ENCODE measurements at places on chromosomes 13 and 19.

DNA sequence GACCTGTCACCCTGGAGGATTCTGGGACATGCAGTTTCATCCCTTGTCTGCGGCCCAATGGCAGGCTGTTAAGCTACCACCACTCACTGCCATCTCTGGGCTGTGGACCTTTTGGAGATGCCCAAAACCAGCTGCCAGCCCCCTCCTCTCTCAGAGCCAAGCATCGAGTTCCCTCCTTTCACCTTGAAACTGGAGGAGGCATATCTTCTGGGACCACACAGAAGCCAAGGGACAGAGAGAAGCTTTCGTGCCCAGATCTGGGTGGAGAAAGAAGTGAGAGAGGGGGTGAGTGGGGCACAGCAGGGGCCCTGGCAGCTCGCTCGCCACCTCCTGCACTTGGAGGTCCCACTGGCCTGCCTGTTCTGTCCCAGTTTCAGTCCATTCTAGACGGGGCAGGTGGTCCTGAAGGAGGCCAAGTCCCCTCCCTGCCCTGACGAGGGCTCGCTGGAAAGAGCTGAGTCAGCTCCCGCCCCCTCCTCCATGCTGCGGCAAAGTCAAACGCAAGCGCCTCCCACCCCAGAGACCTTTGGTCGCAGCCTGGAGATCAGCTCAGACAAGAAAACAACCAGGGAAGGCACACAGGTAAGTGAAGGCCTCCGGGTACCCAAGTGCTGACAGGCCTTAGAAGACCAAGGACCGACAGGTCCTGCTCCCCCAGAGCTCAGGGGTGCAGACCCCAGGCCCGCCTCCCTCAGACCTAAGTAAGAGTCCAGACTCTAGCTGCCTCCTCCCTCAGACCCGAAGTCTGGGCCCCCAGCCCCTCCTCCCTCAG is 3.8 kb downstream of the BCAT2 start:
- DNase-seq = peak; percentile 22

DNA sequence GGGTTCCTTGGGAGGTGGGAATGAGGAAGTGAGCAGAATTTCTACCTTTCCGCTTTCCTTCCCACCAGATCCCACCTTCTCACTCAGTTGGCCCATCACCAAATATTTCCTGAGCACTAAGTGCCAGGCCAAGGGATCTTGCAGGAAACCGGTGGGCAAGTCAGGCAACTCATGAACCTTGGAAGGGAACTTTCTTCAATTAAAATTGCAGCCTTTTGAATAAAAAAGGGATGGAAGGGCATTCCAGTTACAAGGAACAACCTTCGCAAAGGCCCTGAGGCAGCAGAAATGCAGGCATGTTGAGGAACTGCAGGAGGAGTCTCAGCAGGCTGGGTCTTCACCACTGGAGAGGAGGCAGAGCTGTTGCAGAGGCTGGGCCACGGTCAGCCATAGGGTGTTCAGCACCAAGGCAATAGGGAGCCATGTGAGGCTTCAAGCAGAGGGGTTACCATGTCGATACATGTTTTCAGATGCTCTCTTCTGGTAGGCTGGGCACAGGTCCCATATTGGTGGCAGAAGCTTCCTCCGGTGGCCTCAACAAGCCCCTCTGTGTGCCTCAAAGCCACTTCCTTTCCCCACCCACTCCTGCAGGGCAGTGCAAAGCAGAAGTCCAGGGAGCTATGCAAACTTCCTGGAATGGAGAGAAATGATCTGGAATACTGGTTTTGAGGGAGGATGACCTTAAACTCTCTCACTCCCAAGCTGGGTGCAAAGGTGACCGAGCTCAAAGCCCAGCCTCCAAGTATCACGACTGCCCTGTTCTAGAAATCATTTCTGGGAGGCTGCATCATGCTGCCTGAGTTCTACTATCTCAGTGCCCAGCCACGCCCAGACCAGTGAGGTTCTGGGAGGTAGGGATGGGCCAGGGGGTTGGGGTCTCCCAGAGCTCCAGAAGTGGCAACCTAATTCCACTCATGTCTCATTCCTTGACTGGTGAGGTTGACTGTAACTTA is at the start of gene FUT6:
Gene FUT6, minus strand, starts transcription at position 638 of the 953 bp plus-strand sequence. CDS start 7,135 bp downstream, outside the sequence.
- DNase-seq = no peak

GRCh38 chr13:50810998-50811397 is 32.5 kb downstream of the DLEU7 start:
- DNase-seq = no peak

DNA sequence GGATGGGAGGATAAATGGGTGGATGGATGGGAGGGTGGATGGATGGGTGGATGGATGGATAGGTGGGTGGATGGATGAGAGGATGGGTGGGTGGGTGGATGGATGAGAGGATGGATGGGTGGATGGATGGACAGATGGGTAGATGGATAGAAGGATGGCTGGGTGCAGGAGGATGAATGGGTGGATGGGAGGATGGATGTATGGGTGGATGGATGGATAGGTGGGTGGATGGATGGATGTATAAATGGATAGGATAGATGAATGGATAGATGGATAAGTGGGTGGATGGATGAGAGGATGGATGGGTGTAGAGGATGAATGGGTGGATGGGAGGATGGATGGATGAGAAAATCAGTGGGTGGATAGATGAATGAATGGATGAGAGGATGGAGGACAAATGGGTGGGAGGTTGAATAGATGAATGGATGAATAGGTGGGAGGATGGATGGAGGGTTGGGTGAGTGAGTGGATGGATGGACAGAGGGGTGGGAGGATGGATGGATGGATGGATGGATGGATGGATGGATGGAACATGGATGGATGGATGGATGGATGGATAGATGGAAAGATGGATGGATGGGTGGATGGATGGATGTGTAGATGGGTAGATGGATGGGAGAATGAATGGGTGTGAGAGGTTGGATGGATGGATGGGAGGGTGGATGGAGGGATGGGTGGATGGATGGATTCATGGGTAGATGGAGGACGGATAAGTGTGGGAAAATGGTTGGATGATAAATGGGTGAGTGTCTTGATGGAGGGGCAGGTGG is 35.9 kb upstream of the ONECUT3 start:
- no peak for DNase-seq

DNA sequence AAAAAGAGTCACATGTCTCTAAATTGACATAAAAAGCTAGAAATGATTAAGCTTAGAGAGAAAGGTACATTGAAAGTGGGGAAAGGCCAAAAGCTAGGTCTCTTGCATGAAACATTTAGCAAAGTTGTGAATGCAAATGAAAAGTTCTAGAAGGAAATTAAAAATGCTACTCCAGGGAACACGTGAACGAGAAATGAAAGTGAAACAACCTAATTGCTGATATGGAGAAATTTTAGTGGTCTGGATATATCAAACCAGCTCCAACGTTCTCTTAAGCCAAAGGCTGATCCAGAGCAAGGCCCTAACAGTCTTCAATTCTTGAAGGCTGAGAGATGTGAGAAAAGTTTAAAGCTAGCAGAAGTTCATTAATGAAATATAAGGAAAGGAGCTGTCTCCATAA is 419.8 kb downstream of the SLITRK6 start:
- no peak for DNase-seq

- no peak for DNase-seq
Measured at GRCh38 chr13:96636001-96636709, 358.1 kb downstream of the OXGR1 start.

- no peak for DNase-seq
Measured at GRCh38 chr19:17420475-17420924, 653 bp downstream of the MVB12A start.

DNA sequence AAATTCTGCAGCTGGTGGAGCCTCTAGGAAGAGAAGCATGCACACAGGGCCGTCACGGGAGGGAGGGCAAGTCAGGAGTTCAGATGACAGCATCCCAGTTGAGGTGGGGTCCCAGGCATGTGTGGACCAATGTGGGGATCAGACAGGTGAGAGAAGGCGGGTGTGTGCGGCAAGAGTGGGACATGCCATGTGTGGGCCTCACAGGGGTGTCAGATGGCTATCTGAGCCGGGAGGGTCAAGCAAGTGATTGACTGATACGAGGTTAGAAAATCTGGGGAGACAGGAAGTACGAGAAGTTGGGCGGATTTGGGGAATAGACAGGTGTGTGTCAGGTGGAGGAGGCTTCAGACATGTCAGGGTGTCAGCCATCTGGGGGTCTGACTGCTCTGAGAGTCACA is 8.9 kb downstream of the RASGRP4 start:
- no peak for DNase-seq

DNA sequence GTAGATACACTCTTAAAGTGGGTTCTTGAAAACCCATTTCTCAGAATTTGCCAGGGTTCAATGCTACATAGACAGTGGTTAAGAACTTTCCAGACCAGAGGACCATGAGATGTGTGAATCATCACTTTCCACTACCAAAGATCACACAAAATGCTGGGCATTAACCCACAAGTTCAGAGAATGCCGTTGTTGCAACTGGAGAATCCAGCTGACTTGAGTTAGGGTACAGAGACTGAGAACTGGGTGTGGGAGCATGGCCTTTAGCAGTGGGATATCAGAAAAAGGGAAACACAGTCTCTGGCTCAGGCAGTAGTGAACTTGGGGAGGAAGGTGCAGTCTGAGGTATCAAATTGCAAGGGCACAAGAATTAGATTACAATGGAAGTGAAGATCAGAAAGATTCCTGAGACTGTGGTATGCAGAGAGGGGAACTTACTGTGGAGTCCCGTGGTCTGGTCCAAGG is 51.5 kb upstream of the WDFY2 start:
- DNase-seq = no peak

DNA sequence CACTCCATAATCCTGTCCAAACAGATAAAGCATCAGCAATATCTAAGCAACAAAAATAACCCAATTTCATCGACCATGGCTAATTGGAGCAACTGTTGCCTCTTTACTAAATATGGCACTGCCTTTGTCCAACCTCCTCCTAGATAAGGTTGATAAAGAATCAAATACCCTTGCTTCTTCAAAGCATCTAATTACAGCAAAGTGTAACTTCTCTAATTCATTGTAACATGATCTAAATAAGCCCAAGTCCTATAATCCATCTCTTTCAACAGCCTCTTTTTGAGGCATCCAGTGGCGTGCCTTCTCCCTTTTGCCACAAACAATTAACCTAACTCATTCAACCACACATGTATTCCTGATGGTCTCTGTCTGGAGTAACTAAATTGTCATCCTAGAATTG is 81.7 kb upstream of the KLHL1 start:
- DNase-seq = no peak

- no peak for DNase-seq
Measured at GRCh38 chr13:70666883-70667556, 558.8 kb upstream of the KLHL1 start.

DNA sequence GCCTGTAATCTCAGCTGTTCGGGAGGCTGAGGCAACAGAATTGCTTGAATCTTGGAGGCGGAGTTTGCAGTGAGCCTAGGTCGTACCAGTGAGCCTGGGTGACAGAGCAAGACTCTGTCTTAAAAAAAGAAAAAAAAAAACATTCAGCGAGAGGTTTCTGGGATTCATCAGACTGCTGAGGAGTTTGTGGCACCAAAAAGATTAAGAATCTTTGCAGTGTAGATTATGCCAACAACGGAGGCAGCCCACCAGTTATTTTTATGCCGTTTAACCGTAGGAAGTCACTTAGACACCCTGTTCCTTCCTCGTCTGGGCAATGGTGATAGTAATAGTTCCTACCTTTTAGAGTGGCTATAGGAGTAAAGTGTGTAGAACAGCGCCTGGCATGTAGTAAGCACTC is 2.5 kb downstream of the COX6B1 start:
- no peak for DNase-seq

GRCh38 chr13:110238818-110239195 is 68.2 kb downstream of the COL4A1 start:
- DNase-seq = no peak

DNA sequence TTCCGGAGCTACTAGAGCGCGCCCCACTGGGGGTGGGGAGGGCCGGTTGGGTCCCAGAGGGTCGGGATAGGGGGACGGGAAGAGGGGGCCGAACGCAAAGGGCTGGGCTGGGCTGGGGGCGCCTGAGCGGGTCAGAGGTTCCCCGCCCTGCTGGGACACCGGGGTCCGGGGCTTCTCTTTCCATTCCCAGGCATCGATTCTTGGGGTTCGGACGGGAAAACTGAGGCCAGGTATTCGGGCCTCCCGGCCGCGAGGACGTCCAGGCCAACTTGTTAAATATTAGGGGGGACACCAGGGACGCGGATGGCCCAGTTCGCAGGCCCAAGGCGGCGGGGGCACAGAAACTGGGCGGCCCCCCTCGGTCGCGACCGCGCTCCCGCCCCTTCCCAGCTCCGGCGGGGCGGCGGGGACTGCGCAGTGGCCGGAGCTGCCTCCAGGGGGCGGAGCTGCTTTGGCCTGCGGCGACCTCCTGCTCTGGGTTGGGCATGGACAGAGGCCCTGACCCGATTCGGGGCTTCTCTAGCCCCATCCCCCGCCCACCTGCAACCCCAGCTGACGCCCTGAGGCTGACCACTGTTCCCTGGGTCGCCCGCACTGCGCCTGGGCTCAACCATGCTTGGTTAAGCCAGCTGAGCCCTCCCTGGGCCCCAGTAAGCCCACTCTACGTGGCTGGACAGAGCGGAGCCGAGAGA is 1.2 kb upstream of the KLF16 start:
- DNase-seq = no peak

- DNase-seq = peak; percentile 47
Measured at GRCh38 chr19:19224852-19225494, 13.2 kb downstream of the NCAN start.

DNA sequence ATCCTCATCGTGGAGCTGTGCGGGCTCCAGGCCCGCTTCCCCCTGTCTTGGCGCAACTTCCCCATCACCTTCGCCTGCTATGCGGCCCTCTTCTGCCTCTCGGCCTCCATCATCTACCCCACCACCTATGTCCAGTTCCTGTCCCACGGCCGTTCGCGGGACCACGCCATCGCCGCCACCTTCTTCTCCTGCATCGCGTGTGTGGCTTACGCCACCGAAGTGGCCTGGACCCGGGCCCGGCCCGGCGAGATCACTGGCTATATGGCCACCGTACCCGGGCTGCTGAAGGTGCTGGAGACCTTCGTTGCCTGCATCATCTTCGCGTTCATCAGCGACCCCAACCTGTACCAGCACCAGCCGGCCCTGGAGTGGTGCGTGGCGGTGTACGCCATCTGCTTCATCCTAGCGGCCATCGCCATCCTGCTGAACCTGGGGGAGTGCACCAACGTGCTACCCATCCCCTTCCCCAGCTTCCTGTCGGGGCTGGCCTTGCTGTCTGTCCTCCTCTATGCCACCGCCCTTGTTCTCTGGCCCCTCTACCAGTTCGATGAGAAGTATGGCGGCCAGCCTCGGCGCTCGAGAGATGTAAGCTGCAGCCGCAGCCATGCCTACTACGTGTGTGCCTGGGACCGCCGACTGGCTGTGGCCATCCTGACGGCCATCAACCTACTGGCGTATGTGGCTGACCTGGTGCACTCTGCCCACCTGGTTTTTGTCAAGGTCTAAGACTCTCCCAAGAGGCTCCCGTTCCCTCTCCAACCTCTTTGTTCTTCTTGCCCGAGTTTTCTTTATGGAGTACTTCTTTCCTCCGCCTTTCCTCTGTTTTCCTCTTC is 6.3 kb downstream of the MYADM start:
- no peak for DNase-seq
